ENCODE measurements at places on chromosomes 11 and 22.

- DNase-seq, result no peak
Observed at GRCh38 chr22:20437613-20438426, at the start of gene SCARF2. Gene SCARF2 (minus strand): TSS chr22:20437825. CDS start chr22:20437754, 71 bp downstream.

DNA sequence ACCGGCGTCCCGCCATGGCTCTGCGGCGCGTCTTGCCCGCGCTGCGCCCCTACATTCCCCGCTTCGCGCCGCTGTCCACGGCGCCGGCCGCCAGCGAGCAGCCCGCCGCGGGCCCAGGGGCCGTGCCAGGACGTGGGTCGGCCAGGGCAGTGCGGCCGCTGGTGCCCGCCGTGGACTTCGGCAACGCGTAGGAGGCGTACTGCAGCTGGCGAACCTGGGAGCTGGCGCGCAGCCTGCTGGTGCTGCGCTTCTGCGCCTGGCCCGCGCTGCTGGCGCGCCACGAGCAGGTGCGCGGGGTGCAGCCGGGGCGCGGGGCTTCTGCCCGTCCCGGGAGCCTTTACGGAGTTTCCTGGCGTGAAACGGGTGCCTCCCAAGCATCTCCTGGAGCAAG, 20.1 kb downstream of the DGCR6L start:
- DNase-seq, result no peak

DNA sequence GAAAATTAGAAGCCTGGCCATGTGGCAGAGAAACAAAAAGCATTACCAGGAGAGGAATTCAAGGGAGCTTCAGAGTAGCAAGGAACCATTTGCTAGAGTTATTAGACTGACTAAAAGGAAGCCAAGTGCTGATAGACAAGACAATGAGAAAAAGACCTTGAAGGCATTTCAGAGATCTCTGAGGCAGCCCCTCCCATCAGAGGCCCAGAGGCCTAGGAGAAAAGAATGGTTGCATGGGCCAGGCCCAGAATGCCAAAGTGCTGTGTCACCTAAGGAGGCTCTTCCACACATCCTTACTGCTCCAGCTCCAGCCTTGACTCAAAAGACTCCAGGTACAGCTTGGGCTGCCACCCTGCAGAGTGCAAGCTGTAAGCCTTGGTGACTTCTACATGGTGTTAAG, 61.8 kb upstream of the POU2AF2 start:
- no peak for DNase-seq

GRCh38 chr11:129286813-129287212, 88.8 kb upstream of the BARX2 start:
- no peak for DNase-seq

DNA sequence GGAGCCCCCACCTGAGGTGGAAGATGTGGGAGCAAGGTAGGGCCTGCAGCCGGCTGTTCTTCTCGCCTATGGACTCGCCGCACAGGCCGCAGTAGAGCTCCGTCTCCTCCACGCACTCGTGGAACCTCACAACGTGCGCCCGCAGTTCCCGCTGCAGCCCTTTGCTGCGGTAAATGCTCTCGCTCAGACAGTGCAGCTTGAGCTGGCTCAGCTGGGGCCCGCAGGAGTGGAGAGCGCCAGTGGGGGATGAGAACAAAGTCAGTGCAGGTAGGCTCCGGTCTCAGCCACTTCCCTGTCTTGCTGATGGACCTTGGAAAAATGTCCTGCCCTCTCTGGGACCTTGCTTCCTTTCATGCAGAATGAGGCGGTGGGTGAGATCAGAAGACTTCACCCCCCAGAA, 10.2 kb downstream of the RAPSN start:
- DNase-seq, result no peak

DNA sequence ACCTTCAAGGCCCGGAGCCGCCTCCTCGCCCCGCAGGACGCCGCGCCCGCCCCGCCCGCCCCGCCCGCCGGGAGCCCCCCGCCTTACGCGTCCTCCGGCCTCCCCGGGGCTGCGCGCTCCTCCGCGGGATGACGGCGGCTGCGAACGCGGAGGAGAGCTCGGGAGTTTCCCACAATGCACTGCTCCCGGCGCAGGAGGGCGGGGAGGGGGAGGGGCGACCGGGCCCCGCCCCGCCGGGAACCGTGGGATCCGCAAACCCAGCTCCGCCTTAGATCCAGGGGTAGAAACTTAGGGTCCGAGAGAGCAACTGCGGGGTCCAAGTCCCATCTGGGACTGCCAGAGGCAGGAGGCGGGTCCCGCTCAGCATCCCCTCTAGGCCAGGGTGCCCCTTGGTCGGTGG, at the start of gene CEND1:
Gene CEND1, minus strand, starts transcription at position 148 of the 400 bp plus-strand sequence. CDS start 1,514 bp downstream, outside the sequence.
- DNase-seq, result no peak

- no peak for DNase-seq
Observed at GRCh38 chr22:22925805-22926369, 38.3 kb downstream of the IGLL5 start.

GRCh38 chr22:47270463-47271135, 508.1 kb downstream of the TBC1D22A start:
- DNase-seq, result no peak

DNA sequence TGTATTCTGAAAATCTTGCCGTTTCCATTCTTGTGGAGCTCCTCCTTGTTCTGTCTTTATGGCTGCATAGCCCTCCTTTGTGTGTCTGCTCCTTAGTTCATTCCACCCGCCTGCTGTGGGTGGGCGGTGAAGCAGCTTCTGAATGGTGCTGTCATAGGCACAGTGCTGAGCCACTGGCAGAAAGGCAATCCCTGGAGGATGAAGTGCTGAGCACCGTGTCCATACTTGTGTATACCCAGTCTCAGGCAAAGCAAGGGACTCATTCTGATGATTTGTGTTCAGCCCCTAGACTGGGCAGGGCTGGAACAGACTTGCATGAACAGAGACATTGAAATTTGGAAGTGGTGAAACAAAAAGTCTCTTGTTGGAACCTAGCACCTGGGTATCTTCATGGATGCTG, 134.9 kb downstream of the MYO18B start:
- DNase-seq, result no peak

DNA sequence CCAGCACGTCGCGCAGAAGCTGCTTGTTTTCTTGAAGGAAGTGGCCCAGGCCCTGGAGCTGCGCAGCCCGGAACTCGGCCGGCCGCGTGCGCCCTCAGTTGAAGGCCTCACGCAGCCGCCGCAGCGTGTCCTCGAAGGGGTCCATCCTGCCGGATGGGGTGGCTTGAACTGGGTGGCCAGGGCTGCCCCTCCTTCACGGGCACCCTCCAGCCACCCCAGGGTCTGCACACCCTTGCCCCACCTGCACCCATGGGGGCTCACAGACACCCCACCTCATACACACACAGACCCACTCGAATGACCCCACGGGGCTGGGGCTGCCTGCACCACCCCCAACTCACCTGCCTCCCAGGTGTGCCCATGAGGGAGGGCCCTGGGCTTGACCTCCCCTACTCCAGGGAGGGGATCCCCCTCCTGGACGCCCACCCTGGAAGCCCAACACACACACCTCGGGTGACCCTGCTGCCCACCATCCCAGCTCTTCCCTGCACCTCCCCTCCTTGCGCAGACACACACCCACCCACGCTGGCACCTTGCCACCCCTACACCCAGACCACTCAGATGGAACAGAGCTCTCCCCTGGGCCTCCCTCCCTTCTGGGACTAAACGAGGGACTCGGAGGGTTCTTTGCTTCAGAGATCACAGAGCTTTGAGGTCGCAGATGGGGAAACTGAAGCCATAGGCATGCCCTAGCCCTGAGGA, 6.8 kb downstream of the ALDH3B2 start:
- no peak for DNase-seq

- DNase-seq, result no peak
Observed at GRCh38 chr11:134052395-134052987, 16.4 kb upstream of the JAM3 start.

DNA sequence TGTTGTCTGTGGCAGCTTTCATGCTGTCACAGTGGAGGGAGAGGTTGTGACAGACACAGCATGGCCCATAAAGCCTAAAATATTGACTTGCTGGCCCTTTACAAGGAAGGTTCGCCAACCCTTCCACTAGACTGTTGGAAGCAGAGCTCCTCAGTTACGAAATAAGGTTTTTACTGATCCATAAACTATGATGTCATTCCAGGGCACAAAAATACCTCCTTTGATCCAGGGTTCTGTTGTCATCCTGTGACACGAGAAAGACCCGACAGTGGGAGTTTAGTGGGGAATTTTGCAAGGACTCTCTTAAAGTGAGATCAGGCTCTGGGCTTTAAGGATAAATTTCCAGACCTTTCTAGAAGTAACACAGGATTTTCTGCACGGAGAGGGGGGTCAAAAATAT, 15.7 kb downstream of the BARX2 start:
- no peak for DNase-seq
